ENCODE measurements at places on chromosomes 12 and 14.

DNA sequence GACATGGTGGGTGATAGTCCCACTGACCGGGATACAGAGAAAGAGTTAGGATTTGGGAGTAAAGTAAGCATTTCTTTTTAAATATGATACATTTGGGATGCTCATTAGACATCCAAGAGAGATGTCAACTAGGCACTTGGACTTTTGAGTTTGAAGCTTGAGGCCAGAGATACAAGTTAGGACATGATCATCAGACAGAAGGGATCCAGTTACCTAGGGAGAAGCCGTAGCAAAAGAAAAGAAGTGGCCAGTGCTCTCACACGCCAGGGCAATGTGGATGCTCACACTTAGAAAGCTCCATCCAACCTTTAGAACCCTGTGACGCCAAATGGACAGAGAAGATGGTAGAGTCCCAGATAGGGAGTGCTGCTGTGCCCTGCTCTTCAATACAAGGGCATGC is 14.0 kb upstream of the STON2 start:
- DNase-seq: no peak

DNA sequence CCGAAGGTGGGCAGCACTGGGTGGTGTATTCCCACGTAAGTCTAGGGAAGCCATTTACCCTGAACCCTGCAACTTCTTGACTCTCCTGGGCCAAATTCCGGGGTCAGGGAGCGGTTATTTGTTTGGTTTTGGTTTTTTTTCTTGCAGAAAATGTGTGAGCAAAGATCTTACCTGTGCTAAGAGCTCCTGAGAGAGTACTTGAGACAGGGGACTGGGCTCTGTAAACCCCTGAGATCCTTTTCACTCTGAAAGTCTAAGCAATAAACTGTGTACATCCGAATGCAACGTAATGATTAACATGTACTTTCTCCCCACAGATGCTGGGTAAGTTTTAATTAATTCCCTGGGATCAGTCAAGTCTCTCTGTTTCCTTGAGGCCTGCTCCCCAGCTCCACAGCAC is 21.5 kb downstream of the OR10P1 start:
- no peak for DNase-seq

DNA sequence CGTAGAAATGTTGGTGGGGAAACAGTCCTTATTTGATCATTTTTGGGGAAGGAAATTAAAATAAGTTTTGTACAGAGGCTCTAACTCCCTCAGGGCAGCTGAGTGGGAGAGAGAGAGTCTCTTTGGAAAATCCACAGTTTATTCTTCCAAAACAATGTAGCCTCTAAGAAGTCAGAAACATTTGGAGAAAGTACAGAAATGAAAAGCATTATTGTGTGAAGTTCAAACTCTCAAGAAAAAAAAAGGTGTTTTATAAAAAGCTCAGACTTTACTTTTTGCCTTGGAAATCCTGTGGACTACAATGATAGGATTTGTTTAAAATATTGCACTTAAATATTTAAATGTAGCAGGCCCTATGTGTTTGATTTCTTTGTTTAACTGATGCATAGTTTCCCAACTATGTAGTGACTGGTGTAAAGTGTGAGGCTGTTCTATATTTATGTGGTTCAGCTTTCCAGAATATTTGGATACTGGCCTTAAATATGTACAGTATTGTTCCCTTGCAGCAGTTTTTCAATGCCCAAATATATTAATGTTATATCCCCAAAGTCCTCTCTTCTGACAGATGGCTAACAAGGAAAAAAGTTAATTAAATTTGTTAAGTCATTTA is 82.0 kb upstream of the OTOGL start:
- DNase-seq: no peak

DNA sequence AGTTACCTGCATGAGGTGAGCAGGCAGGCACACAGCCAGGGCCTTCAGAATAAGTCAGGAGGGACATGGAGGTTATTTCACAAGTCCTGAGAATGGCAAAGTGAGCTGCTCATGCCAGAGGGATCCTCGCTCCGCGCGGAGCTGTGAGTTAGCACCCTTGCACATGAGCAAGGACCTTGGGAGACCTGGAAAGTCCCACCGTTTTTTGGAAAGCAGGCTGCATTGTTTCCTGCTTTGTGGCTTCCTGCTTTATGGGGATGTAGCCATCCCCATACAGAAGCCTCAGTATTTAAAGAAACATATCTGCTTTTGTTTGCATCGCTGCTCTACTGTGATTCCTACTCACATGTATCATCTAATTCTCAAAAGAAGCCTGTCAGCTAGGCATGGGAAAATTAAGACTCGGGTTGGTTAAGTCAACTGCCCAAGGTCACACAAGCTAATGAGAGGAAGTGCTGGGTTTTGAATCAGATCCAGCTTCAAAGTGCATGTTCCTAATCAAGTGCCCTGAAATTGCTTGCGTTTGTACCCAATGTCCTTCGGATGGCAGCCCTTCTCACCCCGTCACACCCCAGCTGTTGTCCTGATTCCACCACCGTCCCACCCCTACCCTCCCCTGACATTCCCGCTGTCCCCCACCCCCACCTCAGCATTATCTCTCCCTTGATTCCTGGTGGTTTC is 106.2 kb downstream of the CRACR2A start:
- no peak for DNase-seq

DNA sequence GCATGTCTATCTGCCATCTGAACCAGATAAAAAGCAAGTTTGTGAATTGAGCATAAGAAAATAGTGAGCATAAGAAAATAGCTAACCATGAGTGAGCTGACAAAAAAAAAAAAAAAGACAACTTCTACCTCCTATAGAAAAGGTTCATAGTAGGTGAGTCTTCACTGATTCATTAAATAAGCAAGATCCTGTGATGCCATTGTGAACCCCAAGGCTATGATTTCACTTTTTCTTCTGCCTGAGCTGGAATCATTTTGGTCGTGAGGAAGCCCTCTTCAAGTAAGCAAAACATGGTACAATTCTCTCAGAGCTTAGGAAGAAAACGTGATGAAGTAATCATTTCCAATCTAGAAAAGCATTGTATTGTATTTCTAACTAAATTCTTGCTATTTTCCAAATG is 1.2 kb downstream of the PIK3C2G start:
- DNase-seq: no peak

- no peak for DNase-seq
Observed at GRCh38 chr12:124227951-124228711, 66.8 kb upstream of the RFLNA start.

- DNase-seq: no peak
Observed at GRCh38 chr12:12822886-12823285, 9.7 kb downstream of the DDX47 start.

DNA sequence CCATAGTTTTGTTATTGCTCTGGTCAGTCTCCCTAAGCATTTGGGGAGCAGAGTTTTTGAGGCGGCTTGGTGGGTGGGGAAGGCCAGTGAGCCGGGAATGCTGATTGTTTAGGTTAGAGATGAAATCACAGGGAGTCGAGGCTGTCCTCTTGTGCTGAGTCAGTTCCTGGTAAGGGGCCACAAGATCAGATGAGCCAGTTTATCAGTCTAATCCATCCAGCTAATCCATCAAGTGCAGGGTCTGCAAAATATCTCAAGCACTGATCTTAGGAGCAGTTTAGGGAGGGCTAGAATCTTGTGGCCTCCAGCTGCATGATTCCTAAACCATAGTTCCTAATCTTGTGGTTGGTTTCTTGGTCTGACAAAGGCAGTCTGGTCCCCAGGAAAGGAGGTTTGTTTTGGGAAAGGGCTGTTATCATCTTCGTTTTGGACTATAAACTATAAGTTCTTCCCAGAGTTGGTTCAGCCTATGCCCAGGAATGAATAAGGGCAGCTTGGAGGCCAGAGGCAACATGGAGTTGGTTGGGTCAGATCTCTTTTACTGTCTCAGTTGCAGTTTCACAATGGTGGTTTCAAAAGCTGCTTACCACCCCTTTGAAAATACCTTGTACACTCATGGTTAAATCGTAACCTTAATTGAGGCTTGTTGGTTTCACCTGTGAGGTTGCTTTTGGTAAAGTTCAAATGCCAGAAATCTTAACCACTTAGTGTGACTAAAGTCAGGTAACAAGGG is 33.6 kb upstream of the HIGD1C start:
- no peak for DNase-seq

DNA sequence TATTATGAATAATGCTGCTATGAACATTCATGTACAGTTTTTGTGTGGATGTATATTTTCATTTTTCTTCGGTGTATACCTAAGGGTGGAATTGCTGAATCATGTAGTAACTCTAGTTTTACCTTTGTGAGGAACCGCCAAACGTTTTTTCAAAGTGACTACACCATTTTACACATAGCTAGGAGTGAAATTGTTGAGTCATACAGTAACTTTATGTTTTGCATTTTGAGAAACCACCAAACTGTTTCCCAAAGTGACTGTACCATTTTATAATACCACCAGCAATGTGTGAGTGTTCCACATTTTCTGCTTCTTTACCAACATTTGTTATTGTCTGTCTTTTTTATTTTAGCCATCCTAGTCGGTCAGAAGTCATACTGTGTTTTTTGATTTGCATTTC is 3.1 kb upstream of the TPH2 start:
- no peak for DNase-seq

- DNase-seq: no peak
Observed at GRCh38 chr12:77947330-77947729, 116.6 kb downstream of the NAV3 start.

Measured in tibial artery (tissue), 4 donors.